Bone marrow (tissue), 2 donors: ENCODE measurements at places on chromosomes 4 and X.

DNA sequence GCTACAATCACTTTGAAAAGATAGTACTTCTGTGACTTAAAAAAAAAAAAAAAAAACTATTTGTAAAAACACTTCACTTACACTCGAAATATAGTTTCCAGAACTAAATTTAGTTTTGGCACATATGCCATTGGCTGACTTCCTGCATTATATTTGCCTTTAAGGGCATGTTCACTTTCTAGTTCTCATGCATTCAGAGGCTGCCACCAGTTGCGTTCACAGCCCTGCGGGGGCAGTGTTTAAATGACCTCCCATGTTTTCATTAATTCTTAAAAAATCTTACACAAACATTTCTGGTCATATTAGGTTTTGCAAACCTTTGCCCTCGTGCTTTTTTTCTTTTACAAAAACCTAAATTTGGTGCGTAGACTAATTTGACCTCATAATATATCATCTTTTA is 12.4 kb upstream of the ARHGAP6 start:
- DNase-seq, result no peak

DNA sequence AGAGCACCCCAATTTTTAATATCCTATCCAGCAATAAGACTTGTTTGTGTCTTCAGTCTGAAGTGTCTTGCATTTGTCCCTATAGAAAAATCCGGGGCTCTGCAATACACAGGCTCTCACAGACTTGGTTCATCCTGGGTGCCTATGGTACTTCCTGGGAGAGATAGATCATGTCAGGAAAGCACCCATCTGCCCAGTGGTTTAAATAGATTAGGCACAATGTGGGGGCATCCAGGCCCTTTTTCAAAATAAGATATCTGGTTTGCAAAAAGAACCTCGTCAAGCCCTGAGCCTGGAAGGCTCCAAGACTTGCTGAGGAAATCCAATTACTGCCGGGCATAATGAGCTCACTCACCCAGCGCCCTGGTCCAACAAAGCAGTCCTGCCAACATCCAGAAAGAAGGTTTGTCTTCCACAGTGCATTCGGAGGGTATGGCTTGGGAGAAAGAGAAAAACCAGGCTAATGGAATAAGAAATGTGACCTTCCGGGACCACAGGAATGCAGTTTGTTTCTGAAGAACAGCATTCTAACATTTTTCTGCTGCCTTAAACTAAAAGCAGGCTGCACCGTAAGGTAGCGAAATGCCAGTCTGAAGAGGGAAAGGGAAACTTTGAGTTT is 11.6 kb downstream of the JAKMIP1 start:
- DNase-seq, result no peak

DNA sequence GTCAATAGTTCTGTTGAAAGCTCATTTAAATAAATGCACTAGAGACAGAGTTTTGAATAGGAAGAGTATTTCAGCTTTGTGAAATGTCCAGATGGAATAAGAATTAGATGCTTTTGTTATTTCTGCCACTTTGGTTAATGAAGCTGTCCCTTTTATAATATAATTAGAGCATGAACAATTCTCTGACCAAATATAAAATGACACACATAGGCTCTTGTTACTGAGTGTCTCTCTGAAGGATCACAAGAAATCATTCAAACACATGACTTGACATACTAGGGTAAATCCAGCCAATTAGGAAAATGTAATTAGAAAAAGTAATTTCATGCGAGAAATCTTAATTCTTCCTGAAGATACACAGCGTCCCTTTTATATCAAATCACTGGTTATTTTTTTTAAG is 68.4 kb upstream of the DDIT4L start:
- DNase-seq, result no peak

DNA sequence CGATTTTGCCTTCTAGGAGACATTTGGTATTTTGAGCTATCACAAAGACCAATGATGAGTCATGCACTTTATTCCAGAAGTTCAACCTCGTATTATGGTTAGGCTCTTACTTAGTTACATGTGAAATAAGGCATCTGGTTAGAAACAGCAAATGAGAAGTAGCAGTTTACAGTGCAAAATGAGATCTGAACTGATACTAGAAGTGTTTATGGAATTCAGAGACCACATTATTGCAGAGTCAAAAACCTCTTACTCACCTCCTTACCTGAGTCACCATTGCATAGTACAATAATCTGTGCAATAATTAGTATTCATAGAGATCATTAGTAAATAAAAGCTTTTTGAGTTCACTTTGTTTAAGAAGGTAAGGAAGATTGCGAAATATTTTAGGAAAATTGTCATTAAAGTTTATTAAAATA is 38.7 kb downstream of the SEC24B start:
- no peak for DNase-seq

GRCh38 chr4:17072483-17072882 is 174.0 kb upstream of the LDB2 start:
- no peak for DNase-seq

- DNase-seq, result no peak
These were observed 212.9 kb downstream of the PDHA2 start for GRCh38 chr4:96052827-96053226.

DNA sequence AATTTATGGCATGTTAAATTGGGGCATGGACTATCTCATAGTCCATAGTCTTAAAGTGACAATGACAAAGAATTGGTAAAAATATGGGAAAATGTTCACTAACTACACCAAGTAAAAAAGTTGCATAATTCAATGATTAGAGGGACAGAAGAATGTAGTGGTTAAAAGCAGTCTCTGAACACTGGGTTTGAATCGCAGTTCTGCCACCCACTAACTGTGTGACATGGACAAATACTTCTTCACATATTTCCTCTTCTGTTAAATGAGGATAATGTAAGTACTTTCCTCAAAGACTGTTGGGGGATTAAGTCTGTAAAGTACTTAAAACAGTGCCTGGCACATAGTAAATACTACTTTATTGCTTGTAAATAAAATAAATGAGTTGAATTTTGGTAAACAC is 15.3 kb downstream of the COQ2 start:
- DNase-seq, result no peak

DNA sequence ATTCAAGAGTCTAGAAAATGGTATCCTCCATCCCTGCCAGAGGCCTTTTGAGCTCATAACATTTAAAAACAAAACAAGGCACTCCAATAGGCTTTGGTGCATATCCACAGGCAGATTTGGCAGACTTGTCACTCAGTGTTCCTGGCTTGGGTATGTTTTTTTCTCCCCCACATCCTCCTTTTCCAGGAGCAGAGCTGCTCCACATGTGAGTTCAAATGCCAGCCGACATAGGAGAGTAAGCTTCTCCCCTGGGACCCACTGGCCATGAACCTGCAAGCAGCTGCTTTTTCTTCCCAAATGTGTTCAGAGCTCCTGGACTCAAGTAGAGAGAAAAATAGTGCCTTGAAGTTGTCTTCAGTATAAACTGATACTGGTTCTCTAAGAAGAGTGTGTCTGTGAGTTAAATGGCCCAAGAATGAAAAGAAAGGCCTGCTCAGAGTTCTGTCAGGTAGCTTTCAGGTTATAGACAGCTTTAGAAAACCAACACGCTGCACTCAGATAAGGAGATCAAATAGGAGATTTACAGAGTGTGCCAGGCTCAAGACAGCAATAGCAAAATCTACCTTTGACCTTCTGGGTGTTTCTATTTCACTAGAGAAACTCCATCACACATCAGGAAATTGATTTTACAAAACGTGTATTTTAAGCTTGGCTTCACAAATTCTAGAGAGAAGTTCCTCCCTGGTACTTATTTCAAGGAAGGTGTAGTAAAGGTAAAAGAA is 162.5 kb upstream of the GALNT7 start:
- DNase-seq, result no peak

DNA sequence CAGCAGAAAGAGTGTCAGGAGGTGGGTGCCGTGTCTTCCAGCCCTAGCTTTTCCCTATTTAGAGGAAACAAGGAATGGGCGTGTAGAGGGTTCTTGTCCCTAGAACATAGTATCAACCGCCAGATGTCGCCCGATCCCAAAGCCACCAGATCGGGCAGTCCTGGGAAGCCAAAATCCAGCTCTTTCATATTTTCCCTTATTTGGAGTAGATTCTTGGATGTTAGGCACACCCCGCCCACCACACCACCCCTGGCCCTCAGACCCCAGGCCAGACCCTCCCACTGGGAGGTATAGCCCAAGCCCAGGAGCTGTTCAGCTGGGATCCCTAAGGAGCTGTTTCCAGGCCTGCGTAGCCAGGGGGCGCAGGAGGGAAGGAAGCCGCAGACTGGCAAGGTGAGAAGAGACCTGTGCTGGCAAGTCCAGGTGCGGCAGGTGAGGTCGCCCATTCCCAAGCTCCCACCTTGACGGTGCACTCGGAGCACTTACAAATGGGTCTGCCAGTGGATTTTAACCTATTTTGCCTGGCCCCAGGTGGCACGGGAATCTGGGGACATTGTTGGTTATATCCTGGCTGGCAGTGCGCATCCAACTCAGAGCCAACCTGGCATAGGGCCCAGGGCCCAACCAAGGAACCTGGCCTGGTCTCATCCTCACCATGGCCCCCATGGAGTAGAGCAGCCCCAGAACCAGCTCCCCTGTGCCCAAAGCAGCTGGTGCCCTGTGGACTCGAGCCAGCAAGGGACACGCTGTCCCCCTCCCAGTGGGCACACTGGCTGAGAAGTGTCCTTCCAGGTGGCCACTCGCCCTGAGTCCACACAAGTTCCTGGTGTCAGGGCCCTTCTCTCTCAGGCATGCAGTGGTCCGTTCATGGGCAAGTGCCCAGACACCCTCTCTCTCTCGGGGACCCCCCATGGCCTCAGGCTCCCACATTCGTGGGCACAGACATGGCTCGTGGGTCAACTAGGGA is 811 bp downstream of the FLNA start:
- DNase-seq, result peak; percentile 1

- no peak for DNase-seq
These were observed 1.5 kb downstream of the DGKQ start for GRCh38 chr4:971666-972500.

- DNase-seq, result no peak
These were observed 20.7 kb upstream of the RNF150 start for GRCh38 chr4:141153751-141154510.

GRCh38 chrX:151801980-151802379 is 67.4 kb downstream of the CNGA2 start:
- no peak for DNase-seq

GRCh38 chr4:13944095-13944511 is 316.6 kb upstream of the BOD1L1 start:
- DNase-seq, result no peak

DNA sequence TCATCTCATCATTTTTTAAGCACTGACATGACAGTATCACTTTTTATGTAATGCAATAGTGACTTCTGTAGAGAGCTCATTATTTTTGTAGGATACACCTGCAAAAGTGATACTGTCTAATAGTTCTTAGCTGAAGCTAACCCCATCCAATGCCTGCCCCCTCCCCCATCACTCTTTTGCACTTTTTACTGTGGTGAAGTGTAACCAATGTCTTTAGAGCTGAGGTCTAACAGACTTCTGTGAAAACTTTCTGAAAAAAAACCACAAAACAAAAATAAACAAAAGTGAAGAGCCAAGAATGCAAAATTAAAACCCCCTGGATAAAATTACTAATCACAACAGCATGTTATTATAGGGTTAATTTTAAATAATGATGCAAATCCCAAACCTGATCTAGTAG is 301.1 kb downstream of the ANK2 start:
- DNase-seq, result no peak

DNA sequence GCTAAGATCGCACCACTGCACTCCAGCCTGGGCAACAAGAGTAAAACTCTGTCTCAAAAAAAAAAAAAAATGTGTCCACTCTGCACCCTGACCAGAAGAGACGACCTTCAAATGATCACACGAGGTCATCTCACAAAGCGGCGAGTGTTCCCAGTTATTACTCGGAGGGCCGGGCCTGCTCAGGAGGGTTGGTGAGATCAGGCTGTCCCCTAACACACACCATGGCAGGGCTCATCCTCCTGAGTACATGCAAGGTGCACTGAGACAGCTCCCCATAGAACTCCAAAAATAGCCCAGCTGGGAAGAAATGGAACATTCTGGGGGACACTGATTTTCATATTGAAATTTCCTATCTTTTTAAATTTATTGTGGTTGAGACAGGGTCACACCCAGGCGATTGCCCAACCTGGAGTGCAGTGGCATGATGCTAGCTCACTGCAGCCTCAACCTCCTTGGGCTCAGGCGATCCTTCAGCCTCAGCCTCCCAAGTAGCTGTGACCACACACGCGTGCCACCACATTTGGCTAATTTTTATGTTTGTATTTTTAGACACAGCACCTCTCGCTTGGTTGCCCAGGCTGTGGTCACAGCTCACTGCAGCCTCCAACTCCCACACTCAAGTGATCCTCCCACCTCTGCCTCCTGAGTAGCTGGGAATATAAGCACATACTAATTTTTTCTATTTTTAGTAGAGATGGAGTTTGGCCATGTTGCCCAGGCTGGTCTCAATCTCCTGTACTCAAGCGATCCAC is 51.5 kb downstream of the DHRSX start:
- no peak for DNase-seq

DNA sequence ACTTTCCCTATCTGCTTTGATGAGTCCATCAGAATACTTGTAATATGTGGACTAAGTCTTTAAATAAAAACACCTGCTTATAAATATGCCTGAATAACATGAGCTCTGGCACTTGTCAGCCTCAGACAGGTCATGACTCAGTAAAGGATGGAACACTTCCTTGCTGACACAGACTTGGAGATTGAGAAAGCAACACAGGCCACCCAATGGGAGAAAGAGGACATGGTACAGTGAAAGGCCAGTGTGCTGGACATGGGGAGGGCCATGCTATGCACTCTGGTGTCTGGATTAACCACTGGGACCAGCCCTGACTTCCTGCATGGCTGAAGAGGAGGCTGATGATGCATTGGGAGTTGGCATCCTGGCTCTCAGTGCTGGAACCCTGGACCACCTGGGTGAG is 149.5 kb downstream of the DHRSX start:
- no peak for DNase-seq

DNA sequence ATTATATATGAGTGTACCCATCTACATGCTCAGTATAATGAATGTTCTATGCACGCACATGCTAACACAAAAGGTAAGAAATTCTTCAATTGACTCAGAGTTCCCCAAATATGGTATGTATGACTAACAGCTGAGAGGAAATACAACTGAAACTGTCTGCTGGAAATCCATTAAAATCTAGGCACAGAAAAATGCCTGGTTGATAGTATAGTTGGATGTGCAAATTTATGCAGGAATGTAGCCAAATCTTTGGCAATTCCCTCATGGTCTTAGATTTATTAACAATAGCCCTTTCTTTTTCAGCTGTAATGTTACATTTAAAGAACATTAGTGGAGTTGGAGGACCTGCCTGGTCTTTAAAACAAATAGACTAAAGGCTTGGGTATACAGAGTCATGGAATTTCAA is 5.5 kb downstream of the CAMK2D start:
- DNase-seq, result no peak

DNA sequence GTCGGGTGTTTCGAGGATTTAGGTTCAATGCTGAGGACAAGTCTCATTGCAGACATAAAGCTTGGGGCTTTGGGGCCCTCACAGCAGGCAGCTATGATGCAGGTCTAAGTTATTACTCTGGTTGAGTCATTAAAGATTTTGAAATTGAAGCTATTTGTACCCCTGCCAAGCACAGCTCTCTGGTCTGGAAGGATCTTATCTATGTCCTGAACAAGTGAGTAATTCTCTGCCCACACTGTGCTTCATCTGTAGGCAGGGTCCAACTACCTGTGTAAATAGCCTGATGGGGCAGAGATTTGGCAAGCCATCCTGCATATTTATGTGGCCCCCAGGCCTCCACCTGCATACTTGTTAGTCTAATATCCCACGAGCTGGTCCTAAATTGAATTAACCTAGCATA is 41.4 kb upstream of the MAGEA4 start:
- DNase-seq, result no peak
